Activated CD4-positive, alpha-beta memory T cell treated with anti-CD3 and anti-CD28 coated beads, Interleukin-2, amount 10 ng/mL, durations not matched to agents 7 days and 5 days (primary cell): ENCODE measurements at places on chromosomes 7 and 10.

DNA sequence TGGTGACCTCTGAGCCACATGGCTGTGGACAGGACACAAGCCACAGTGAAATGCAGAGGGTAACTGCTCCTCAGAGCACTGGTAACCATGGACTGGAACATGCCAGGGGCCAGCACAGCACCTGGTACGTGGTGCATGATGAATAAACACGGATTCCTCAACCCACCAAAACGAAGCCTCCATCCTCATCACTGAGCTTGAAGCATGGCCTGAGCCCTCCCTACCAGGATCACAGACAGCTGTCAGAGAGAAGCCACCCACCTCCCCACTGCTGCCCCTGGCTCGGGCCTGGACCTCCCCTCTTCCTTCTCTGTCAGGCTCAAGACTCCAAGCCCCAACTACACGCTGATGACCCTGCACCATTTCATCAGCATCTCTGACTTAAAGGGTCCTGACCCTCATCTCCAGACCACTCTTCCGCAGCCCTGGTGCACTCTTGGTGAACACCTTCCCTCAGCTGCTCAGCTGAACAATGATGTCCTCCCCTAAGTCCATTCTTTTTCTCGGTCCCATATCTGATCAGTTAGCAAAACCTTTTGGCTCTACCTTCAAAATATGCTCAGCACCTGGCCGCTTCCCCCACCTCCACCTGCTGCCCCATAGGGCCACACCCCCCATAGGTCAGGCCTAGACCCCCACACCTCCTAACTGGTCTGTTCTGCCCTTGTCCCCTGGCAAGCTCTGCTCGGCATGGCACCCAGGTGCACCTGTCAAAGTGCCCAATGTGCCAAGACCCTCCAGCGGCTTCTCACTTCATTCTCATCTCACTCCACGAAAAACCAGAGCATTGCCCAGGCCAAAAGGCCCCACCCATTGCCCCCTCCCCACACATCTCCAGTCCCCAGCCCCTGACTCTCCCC is 141.1 kb downstream of the MAPK8 start:
- DNase-seq, result no peak

- no peak for DNase-seq
These were observed 51.2 kb upstream of the ANAPC16 start for GRCh38 chr10:72164617-72165016.

- DNase-seq, result no peak
These were observed 19.9 kb upstream of the CCNY start for GRCh38 chr10:35316218-35316967.

DNA sequence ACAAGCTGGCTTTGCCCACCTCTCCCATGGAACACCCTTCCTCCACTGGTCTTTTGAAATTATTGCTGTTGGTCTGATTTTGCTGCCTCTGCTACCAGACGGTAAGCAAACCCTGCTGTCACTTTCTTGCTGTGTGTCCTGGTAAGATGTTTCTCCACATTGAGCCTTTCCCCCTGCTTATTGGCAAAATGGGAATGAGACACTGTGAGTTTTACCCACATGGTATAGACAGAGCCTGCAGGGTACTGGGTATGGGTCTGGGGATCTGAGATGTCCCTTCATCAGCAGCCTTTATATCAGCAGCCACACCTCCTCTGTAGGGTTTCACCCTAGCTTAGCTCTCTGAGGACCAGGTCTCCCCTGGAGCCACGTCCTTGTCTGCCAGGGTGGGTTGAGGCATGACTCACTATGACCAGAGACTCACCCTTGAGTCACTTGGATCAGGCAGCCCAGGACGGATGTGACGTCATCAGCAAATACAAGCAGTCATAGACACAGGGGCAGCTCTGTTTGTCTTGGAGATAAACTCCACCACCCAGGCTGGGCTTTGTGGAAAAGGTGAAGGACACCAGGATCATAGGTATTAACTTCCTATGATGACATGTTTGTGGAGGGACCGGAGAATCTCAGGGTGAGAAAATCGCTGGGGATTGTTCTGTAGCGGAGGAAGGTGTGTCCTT is 17.9 kb upstream of the BAIAP2L1 start:
- DNase-seq, result peak; percentile 46

DNA sequence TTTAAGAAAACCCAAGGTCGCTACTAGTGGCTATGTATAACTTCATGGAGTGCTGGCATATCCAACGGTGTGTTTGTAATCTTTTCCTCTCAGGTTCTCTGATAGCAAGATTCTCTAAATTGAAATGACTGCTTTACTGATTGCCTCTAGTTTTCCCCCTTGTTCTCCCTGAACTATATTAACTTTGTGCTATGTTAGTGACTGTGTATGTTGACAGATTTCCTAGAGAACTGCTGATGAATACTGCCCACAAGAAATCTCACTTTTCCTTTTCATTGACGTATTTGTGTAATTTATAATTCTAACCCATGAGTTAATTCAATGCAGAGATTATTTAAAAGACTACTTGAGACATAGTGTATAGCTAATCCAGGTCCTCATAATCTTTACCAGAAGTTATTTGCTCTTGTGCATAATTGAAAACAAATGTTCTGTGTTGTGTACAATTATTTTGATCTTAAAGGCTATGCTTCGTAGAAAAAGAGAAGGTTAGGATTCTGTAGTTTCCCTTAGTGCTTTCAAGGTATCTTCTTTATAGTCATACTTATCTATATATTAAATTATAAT is 70.6 kb upstream of the GLCCI1 start:
- DNase-seq, result no peak

- DNase-seq, result no peak
These were observed 147.9 kb downstream of the PARD3 start for GRCh38 chr10:34667177-34667576.

- no peak for DNase-seq
These were observed 53.9 kb upstream of the PAPSS2 start for GRCh38 chr10:87605628-87606251.

DNA sequence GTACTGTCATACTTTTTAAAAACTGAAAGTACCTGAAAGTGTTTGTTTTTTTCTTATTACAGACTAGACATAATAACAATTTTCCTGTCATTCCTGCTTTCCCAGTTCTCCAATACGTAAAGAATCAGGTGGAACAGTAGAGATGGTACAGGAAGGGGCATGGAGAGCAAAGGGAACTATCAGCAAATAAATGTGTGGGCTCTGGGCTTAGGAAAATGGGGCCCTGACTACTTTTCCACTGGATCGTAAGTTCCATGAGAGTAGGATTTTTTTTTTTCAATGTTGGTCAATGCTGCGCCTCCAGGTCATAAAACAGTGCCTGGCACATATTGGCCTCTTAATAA is 15.2 kb upstream of the FAS start:
- no peak for DNase-seq

- no peak for DNase-seq
These were observed 253.3 kb downstream of the CCDC3 start for GRCh38 chr10:12748186-12748585.

DNA sequence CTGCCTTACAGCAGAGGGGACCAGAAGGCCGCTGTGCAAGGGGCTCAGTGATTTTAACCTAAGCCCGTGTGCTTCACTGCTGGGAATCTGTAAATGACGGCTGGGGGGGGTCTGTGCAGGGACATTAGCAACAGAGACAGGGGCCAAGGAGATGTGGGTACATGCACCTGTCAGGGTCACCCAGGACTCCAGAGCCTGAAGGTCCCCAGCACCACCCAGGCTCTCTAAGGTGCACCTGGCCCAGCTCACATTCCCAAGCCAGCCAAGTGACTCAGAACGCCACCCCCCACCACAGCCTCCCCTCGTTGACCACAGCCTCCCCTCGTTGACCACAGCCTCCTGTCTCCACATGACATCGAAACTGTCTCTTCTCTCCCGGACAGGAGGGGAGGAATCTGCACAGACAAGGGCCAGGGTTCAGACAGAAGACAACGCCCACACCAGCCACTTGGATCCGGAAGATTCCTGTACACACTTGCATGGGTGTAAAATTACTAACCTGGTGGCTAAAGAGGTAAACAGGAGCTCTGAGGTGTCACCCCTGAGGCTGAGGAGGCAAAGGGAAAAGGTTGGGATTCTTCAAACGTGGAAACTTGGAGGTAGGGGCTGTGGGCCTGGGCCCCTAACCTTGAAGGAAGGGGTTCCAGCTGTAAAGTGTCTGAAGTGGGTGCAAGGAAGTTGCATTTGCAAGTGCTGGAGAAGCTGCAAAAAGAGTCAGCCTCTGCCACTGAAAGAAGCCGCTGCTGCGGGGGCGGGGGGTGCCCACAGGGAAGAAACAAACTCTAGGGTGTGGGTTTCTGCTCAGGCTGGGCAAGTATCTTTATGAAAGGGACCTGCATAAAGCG is 27.0 kb downstream of the CALML3 start:
- peak; percentile 57 for DNase-seq

DNA sequence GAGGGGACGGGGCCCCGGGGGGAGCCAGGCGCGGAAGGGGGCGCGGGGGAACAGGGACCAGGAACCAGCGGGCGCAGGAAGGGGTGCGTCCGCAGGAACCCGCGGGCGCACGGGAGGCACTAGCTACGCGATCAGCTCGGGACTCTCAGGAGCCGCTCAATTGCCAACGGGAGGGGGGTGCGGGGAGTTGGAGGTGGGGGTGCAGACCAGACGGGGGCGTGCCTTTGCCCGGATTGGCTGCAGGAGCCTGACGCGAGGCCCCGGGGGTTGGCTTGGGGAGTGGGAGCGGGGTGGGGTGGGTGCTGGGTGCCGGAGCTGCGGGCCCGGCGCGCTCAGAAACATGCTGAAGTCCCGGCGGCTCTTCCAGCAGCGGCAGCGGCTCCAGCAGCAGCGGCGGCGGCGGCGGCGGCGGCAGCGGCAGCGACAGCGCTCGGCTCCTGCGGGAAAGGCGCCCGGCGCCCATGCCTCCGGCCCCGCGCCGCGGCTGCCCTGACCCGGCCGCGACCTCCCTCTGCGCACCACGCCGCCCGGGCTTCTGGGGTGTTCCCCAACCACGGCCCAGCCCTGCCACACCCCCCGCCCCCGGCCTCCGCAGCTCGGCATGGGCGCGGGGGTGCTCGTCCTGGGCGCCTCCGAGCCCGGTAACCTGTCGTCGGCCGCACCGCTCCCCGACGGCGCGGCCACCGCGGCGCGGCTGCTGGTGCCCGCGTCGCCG is at the start of gene ADRB1:
TSS of gene ADRB1 (plus strand) at position 335 of the 715 bp plus-strand sequence. CDS start at position 602, 267 bp downstream.
- DNase-seq, result peak; percentile 39

DNA sequence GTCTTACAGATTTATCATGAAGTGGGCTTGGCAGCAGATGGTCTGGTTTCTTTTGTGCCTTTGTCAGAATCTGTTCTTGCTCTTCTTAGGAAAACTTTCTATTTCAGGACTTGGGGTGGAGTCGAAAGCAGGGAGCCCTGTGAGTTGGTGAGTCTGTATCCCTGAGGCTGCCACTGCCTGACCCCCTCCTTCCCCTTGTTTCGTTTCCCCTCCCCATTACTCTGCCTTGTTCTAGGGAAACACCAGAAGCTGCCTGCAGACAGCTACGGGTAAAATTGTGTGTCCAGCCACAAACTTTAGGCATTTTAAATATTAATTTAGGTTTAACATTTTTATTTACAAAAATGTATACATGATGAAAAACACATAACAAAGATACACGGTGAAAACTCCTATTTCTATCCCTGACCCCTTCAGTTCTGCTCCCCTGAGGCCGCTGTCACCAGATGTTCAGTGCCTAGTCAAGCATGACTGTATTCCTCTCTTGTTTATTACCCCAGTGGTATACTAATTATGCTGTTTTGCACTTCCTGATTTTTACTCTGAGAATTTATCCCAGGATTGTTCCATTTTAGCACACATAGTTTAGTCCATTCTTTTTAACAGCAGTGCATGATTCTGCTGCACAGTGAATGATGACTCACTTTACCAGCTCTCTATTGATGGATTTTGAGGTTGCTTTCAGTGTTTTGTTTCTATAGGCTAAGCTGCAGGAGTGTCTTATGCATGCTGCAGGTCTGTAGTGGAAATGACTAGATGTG is 9.1 kb downstream of the TSPAN14 start:
- no peak for DNase-seq

- DNase-seq, result no peak
These were observed 63.3 kb upstream of the SMNDC1 start for GRCh38 chr10:110368002-110368401.
